ENCODE measurements at places on chromosomes 11 and 22.

- no peak for DNase-seq
Observed at GRCh38 chr11:942823-943222, 17.2 kb downstream of the AP2A2 start.

DNA sequence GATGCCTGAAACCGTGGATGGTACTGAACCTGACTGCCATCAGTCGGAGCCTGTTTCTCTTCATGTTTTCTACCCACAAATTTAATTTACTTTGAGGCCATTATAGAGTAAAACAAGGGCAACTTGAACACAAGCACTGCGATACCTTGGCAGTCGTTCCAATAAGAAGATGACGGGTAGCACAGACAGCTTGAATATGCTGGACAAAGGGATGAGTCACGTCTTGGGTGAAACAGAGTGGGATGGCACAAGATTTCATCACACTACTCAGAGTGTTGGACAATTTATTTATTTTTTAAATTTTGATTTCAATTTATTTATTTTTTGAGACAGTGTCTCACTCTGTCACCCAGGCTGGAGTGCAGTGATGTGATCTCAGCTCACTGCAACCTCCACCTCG, 5.7 kb downstream of the DIXDC1 start:
- DNase-seq = no peak

DNA sequence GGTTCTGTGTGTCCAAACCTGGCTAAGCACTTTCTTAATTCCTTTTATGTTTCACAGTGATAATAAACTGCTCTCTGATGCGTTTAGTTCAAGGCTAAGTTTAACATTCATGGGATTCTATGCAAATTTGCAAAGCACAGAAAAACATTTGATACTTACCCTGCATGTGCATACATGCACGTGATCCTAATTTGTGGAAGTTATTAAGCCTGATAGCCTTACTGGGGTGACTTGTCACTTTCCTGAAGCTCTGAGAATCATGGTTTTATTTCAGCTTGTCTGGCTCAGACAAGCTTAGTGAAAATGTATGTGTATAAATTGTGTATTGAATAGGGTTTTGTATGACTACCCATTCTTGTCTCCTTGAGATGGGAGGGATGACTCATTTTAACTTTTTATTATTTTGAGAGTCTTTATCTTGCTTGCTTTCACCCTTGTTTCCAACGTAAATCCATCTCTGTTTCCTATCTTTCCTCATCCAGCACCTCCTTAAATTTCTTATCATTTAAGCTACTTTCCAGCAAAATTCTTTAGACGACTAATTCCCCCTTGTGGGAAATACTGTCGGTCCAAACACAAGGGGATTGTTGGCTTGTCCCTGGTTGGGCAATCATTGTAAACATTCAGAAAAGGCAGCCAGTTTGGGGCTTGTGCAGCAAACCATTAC, 167.1 kb downstream of the C11orf91 start:
- DNase-seq = no peak

- no peak for DNase-seq
Observed at GRCh38 chr22:29081517-29082236, 8.8 kb downstream of the KREMEN1 start.

DNA sequence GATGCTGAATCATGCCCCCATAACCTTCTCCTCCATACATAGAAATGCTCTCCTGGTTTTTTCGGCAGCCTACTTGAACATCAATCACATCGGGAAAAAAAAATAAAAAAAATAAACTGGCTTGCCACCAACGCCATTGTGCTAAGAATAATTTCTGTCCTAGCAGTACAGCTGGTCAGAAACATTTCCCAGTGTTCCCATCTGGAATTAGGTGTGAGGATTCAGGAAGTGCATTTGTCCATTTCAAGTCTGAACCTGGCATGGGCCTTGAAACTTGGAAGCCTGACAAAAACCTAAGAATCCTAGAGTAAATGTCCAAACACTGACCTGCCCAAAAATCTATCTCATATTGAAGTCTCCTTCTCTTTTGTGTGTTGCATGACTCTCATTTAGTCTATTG, 16.6 kb upstream of the NAV2 start:
- DNase-seq = no peak

DNA sequence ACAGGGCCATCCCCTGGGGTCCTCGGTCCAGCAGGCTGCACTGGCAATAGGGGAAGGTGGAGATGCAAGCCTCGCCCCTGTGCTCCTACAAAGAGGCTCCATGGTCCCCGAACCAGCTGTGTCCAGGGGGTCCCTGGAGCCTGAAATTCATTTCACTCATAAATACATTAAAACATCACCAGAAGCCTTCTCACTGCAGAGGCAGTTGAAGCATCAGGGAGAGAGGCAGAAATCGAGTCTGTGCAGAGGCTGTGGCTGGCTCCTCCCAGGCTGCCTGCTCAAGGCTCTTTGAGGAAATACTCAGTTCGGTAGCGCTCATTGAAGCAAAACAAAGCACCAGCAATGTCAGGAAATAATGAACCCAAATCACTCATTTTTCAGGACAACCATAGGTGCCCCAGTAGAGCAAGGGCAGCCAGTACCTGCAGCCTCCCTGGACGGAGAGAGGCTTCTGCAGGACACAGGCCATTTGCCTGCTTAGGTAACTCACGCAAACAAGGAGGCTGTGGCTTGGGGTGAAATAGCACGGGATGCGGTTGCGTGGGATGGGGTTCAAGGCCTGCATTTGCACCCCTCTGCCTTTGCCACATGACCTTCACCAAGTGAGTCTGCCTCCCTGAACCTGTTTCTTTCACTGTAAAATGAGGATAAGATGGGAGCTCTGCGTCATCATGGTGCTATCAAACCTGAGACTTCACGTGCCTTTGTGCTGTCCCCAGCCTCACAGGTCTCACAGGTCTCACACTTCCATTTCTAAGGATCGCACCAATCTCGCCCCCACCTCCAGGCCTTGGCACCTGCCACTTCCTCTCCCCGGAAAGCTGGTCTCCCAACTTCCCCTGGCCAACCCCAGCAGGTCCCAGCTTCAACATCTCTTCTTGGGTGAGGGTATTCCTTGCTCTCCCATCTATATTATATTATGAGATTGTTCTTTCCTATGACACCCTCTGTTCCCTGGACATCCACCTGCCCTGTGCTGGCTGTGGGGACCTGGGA, 84.3 kb upstream of the SHISAL1 start:
- DNase-seq = no peak

DNA sequence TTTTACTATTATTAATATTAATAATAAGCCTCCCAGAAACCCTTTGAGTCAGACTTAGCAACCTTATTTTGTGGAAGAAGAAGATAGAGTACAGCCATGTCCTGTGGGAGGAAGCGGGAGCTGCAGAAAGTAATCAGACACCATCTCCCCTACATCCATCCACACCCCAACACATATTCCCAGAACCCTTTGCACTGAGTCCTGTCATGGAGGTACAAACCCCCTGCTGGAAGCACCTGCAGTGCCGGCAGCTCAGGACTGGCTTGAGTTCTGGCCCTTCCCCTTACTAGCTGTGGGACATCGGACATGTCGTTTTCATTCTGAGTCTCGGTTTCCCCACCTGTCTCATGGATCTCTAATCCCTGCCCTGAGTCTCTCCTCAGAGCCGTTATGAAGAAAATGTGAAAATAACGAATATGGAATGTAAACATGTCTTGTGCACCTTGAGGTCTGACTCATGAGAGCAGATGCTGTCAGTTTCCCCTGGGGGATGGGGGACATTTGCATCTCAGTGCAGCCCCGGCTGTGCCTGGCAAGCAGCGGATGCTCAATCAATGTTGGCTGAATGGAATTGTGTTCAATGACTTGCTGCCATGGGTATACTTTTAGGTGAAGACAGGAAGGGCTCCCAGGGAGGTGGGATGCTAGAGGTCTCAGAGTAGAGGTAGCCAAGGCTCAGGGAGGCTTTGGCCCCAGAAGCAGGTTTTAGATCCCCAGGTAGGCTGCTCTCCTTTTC, 45.4 kb downstream of the TP53I11 start:
- no peak for DNase-seq

DNA sequence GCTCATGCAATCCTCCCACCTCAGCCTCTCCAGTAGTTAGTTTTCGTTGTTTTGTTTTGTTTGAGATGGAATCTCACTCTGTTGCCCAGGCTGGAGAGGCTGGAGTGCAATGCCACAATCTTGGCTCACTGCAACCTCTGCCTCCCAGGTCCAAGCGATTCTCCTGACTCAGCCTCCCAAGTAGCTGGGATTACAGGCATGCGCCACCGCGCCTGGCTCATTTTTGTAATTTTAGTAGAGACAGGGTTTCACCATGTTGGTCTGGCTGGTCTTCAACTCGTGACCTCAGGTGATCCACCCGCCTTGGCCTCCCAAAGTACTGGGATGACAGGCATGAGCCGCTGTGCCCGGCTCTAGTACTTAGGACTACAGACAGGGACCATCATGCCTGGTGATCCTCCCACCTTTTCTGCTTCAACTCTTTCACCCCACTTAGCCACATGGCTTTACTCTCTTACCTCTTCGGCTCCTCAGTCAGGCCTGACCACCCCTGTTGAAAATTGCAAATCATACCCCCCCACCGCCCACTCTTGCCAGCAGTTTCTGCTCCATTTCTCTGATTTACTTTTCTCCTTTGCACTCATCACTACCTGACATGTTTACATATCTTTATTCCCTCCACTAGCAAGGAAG, 157.1 kb upstream of the GRK3 start:
- DNase-seq = no peak

DNA sequence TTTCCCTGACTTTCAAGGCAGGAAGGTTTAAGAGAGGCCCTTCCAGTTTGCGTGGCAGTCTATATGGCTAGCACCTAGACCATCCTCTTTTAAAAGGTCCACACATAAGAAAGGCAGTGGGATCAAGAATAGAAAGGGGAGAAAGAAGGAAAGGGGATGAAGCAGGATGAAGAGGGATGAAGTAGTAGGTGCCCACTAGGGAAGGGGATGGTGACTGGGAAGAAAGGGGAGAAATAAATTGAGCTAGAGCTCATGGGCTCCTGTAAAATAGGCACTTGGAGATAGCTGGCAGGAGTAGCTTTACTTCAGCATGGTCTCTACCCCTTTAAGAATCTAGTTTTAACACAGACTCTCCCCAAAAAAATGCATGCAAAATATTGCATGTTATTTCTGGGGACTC, 41.5 kb downstream of the CADM1 start:
- no peak for DNase-seq

DNA sequence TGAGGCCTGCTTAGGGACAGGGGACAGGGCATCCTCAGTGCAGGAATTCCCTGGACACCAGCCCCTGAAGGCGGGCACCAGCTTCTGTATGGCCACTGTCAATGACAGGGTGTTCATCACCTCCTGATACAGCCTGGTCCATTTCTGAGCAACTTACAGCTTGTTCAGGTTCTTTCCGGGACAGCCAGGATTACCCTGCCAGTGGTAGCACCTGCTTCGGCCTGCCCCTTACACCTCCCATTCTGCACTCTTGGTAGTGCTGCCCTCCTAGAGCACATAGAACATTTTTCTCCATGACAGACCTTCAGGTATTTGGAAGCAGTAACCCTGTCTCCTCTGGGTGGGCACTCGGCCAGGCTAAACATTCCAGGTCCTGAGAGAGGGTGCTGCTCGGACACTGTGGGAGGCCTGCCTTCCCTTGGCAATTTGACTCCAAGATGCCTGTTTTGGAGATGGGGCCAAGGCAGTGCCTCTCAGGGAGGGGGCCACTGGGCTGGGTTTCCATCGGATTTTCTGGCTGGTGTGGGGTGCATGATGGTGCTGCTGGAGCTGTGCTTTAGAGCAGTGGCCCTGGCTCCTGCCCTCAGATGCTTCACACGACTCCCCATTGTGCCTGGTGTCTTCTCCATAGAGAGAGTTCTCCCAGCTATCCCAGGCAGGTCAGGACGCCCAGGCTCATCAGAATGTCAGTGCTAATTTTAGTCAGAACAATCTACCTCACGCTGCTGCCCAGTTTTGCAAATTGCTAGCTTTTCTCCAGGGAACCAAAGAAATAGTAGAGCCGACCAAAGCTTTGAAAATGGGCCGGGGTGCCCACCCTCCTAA, 1.2 kb downstream of the GAL3ST3 start:
- no peak for DNase-seq

DNA sequence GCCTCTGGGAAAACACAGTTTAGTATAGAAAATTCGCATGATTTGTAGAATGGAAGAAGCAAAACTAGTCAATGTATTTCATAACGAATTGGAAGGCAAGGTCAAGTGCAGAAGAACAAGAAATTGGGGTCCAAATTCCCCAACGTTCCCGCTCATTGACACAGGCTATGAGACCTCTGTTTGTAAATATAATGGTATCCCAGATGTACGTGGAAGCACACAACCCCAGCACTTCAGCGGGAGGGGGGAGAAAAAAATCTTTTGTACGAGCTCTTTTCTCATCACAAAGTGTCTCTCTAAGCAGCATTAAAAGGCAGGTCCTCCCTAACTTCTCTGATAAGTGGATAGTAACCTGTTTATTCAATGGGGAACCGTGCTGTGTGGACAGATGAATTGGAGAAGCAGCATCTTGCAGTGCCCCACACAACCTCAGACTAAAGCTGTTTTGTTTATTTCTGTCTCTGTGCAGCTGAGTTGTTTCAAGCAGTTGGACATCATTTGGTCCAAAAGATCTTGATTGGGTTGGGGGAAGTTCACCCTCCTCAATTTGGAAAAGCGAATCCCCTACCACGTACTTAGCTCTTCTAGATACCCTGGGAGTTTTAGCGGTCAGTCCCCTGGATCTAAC, 1.1 kb upstream of the GAB2 start:
- DNase-seq = no peak

DNA sequence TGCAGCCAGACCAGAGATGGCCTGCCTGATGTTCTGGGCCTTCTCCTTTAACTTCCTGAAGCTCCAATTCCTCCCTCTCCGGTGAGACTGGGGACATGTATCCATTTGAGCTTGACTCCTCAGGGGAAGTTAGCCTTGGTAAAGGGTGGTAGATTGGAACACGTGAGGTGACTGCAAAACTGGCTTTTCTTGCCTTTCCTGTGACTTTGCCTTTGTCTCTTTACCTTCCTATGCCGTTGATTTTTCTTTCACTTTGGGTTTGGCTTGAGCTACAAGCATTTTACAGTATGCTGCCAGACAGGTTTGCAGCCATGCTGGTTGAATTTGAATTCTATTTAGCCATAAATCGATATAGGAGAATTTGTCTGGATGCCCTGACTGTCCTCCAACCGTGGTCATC, 16.8 kb upstream of the GLYATL1 start:
- peak; percentile 24 for DNase-seq

DNA sequence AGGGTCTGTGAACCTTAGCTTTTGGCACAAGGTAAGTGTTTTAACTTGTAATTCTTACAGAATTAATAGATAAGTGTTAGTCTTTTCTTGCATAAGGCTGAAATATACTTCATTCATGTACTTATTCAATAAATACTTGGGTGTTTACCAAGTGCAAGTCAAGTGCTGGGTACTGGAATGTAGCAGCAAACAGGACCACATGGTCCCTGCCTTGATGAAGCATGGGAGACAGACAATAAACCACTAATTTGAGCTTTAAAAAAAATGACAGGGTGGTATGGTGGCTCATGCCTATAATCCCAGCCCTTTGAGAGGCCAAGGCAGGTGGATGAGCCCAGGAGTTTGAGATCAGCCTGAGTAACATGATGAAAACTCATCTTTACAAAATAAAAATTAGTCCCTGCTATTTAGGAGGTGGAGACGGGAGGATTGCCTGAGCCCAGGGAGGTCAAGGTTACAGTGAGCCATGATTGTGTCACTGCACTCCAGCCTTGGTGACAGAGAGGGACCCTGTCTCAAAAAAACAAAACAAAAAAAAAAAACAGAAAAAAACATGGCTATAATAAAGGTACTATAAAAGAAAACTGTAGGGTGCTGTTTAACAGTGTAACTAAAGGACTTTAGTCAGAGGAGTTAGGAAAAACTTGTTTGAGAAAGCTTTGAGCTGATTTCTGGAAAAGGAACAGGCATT, 11.1 kb downstream of the CCDC83 start:
- DNase-seq = no peak

GRCh38 chr11:85699957-85700741, 14.2 kb upstream of the CCDC89 start:
- no peak for DNase-seq
